ENCODE measurements at places on chromosomes 13 and 19. TPM values are rescaled to one million over a fixed set of nuclear protein-coding genes. Genes with fewer than 3 reads are reported as not detected.

Gene NTF4
- 11.7 TPM for total RNA-seq

Gene DLL3
- total RNA-seq, result 2.0 TPM

Gene KLK4
- total RNA-seq, result not detected

Gene NBEA
- total RNA-seq, result 0.03 TPM

Gene TJP3
- not detected for total RNA-seq

Gene ATG4D
- total RNA-seq, result 23.0 TPM

Gene SLC10A2
- 0.39 TPM for total RNA-seq

Gene PTGIR
- total RNA-seq, result not detected

Gene KRTDAP
- total RNA-seq, result 9.0 TPM

Gene TRPM4
- 17.6 TPM for total RNA-seq

Gene CALM3
- 172 TPM for total RNA-seq

Gene PLIN4
- total RNA-seq, result 0.71 TPM

Gene MAMSTR
- 1.5 TPM for total RNA-seq

Gene CYP4F8
- not detected for total RNA-seq
